ENCODE measurements at places on chromosomes 6 and 20.

DNA sequence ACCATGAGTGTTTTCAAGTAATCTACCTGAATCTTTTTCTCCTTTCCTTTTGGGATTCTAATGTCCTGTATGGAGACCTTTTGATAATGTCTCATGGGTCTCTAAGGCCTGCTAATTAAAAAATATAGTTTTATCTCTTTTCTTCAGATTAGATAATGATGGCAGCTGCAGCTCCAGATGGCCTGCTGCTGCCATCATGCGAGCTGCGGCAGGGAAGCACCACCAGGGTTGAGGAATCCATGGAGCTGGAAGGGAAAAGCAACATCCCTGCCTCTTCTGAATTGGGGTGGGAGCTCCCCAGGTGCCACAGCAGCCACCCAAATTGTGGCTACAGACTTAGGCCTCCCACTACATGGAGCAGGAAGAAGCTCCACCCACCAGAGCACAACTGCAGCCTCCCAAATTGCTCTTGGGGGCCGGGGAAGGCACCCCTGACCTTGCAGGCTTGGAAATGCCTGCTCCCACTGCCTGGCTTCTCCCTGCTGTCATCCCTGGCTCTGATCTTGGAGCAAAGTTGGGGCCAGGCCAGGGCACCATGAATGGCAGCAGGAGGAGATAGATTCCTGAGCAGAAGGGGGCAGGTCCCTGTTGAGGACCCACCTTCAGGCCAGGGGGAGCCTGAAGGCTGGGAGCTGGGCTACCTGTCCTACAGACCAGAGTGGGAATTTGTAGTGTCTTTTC is 189.6 kb upstream of the MAN1A1 start:
- no peak for DNase-seq

DNA sequence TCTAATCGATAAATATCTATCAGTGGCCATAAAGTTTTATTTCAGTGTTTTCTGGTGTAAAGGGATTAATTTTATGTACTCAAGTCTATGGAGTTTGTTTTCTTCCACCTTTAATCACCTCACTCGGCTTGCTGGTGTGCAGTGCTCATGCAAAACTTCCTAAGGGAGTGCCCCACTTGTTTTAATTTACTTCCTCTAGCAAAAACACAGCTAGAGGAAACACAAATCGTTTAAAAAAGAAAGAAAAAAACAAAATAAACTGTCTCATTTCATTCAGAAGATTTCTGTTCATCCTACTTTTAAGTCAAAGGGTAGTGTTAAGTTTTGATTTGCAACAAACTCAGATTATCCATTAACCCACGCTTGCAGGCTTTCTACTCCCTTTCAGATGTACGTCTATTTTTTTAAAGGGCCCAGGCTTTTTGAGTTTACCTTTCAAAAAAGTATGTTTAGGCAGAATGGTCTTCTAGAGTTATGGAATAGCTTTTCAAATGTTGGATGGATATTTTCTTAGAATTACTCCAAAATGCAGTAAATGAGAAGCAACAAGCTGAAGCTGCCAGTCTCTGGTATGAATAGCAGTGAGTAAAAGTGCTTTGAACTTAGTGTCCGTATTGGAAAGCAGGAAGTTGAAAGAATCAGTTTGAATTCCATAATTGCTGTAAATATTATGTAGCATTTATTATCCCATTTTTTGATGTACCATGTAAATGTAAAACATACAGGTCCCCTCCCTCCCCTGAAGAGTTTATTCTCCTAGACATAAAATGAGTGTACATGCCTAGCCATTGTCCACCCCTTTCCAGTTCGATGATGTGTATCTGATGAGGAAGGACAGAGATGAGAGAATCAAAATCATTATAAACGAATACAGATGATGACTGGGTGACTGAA is 113.3 kb downstream of the SLC16A10 start:
- DNase-seq, result no peak

DNA sequence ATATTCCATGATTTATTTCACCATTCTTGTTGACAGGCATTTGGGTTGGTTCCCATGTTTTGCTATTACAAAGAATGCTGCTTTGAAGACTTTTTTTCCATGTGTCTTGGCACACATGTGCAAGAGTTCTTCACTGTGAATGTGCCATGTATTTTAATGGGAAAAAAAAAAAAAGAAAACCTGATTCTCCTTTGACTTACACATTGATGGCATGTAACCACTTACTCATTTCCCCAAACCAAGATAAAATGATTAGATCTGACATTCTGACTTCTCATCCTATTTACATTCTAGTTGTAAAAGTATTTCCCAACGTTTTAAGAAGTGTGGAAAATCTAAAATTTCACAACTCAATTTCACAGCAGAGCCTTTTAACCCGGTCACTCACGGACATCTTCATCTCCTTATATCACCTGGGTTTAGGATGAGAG is 4.4 kb downstream of the CAP2 start:
- no peak for DNase-seq

GRCh38 chr20:44540834-44541233 is 19.0 kb upstream of the SERINC3 start:
- DNase-seq, result no peak

DNA sequence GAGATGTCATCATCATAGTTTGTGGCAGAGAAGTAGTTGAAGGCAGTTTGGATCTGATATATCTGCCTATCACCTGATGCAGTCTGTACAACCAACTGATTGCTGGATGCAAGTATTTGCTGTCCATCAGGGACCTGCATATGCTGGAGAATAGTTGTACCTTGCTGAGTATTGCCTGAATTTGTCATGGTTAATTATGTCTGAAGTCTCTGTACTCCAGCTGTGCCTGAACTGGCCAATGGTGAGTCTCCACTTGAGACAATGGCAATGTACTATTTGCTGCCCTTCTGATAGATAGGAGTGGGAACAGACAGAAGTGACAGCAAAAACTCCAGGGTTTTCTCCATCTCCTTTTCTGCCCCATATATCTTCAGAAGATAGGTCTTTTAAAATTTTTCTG is 531.5 kb downstream of the EPHA7 start:
- DNase-seq, result no peak

- no peak for DNase-seq
Measured at GRCh38 chr20:8700756-8701155, 368.1 kb upstream of the PLCB4 start.

DNA sequence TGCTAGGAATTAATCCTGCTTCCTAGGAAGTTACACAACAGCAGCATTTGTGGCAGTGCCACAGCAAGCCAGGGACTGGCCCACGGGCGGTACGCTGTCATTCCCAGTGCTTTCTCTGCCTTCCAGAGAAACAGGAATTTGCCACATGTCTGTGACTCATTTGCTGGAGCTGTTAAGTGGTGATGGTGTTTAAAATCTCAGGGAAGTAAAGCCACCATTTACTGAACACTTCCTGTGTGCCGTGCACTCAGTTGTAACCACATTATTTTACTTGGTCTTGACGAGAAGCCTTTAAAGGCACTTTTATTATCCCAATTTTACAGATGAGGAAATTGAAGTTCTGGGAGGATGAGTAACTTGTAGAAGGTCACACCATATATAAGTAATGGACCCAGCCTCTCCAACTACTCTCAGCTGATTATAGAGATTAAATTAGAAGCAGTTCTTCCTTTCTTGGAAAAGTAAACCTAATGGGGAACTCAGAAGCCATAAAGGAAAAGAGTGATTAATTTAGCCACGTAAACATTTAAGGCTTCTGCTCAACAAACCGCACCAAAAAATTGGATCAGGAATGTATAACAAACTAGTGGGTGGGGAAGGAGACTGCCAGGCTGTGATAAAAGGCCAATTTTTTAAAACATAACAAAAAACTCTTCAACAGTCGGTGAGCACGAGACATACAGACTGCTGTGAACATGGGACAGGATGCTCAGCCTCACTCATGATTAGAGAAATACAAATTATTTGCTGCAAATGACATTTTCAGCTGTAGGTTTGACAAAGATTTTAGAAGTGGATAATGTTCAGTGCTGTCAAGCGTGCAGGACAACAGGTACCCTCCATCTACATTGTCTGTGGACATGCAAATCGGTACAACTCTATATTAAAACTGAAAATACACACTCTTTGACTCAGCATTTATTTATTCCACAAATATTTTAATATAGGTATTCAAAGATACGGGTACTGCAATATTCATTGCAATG is 311.2 kb downstream of the NRN1 start:
- DNase-seq, result no peak

DNA sequence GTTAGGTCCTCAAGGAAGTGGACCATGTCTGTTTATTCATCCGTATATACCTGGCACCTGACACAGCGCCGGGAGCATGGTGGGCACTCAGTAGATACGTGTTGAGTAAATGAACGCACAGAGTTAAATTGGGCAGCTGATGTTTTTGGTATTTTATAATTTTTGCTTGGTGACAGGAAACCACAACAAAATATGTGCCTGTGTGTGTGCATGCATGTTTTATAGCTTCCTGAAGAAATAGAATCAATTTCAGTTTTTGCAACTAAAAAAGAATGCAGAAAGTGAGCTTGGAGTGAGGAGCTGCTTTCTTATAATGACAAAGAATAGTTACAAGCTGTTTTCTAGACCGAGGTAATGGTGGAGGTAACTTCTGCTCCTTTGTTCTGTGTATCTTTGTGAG is 91.4 kb downstream of the PLCB4 start:
- no peak for DNase-seq

GRCh38 chr20:64047968-64048401 is 1.5 kb downstream of the SOX18 start:
- DNase-seq, result no peak

DNA sequence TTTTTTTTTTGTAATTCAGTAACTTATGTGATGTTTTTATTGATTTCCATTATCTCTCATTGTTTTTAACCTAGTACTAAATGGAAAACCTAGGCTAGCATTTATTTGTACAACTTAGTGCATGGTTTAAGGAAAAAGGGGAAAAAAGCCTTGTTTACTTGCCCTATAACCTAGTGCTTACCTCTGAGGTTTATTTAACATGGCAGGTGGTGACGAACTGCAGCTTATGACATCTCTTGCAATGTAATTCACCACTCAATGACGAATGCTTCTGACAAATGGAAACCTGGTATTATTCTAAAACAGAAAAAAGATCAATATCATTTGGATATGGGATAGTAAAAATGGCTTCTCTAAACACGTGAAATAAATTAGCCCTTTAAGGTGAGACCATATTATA is 618.6 kb upstream of the FLRT3 start:
- DNase-seq, result no peak

- DNase-seq, result no peak
Measured at GRCh38 chr20:56160956-56161355, 87.6 kb upstream of the MC3R start.

DNA sequence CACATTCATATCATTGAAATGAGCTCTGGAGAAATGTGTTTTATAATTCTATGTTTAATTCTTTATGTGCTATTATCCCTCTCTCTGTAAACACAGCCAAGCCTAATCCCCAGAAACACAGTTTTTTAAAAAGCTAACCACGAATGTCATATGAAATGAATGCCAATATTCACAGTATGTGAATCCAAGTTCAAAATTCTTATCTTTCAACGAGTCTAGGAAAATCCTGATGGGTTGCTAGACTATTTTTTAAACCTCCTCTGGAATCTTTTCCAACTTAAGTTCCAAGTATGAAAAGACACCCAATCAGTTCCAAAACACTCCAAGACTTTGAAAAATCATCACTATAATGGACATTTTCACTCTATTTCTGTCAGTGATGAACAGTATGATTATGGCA is 689.3 kb downstream of the HACE1 start:
- no peak for DNase-seq

- peak; percentile 88 for DNase-seq
Measured at GRCh38 chr6:35736253-35736894, 458 bp upstream of the ARMC12 start.

DNA sequence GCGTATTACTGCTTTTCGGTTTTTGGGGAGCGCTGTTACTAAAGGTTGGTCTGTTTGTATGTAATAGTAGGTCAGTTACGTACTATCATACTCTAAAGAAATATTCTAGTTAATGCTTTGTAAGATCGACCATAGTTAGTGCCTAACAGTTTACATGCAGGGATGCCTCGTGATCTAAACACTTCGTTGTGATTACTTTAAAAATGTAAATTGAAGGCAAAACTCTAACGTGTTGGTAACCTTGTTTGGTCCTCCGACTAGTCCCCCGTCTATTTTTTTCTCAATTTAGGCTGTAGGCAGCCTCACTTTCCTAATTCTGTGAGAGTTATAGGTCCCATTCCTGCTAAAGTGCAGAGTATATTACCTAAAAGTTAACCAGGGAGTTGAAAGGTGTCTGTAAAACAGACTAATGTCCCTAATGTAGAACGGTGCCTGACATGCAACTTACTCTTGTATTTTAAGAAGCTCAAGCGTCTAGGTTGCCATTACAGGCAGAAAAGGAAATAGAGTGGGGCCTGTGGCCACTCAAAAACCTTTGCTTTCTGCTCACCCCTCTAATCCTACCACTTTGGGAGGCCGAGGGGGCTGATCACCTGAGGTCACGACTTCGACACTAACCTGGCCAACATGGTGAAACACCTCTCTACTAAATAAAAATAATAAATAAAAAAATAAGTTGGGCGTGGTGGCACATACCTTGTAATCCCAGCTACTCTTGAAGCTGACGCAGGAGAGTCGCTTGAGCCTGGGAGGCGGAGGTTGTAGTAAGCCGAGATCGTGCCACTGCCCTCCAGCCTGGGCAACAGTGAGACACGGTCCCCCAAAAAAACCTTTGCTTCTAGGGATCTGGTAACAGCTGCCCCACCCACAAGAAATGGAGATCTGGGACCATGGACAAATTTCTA is 37.8 kb downstream of the HFE start:
- DNase-seq, result peak; percentile 48

- no peak for DNase-seq
Measured at GRCh38 chr20:46809706-46810360, 84.8 kb upstream of the EYA2 start.

GRCh38 chr6:87124074-87124473 is 29.2 kb upstream of the CGA start:
- DNase-seq, result no peak

DNA sequence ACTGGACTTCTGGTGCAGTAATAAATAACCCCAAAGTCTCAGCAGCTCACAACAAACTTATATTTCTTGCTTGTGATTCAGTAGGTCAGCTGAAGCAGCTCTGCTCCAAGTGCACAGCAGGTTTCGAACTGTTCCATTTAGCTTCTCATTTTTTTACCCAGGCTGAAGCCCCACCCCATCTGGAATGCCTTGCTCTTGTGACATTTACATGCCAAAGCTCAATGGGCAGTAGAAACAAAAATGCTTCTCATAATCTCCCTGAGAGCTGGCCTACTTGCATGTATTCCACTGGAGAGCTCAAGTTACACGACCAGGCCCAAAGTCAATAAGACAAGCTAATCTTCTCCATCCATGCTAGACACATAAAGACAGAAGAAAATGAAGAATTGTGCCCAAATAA is 165.2 kb downstream of the HAO1 start:
- no peak for DNase-seq

- DNase-seq, result no peak
Measured at GRCh38 chr20:41524980-41525613, 93.1 kb downstream of the CHD6 start.

GRCh38 chr6:13863699-13864155 is 49.4 kb upstream of the MCUR1 start:
- no peak for DNase-seq

All from activated CD4-positive, alpha-beta T cell treated with anti-CD3 and anti-CD28 coated beads, Interleukin-10, Interleukin-2, amounts not matched to agents 100 ng/mL and 50 ng/mL, durations not matched to agents 16 hours and 8 hours (primary cell).